ENCODE measurements at places on chromosomes 16 and 17. TPM values are rescaled to one million over a fixed set of nuclear protein-coding genes. Genes with fewer than 3 reads are reported as not detected.

- no peaks in the 10 kb centered on the region for H3K27me3 ChIP-seq
- H3K4me1 ChIP-seq = peaks cover 10% of the 10 kb centered on the region
- H3K27ac ChIP-seq = no peak overlapping the region
- H3K4me3 ChIP-seq = no peak overlapping the region
- no peaks in the 10 kb centered on the region for H3K36me3 ChIP-seq
Observed at GRCh38 chr17:51087072-51087757, 33.5 kb downstream of the SPAG9 start.

DNA sequence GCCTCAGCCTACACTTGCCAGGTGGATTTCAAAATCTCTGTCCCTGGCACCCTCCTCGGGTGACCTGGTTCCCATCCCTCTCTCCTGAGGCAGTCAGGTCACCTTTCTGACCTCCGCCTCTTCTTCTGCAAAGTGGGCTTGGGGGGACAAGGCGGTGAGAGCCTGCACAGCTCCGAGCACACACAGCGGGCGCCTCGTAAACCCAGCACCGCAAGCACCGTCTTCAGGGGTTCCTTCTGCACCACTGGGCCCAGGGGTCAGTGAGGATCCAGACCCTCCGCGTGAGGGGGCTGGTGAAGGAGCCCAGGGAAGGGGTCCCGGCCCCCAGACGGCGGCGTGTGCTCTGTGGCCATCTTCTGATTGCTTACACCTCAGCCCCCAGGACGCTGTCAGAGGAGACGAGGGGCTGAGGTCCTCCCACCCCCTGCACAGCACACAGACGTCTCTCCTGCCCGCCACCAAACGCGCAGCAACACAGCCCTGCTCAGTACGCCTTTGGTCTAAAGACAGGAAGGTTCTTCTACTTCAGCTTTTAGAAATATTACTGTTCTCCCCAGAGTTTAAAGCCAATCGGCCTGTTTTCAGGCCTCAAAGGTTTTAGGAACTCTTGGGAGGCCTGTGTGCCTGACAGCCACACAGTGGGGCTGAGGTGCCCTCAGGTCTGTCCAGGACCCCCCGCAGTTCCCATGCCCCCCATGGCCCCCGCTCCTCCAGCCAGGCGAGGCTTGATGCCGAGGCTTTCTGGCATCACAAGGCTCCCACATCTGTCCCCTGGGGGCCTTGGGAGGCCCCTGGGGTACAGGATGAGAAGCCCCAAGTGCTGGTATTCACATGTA, 2.7 kb downstream of the CBFA2T3 start:
- H3K36me3 ChIP-seq = no peaks in the 10 kb centered on the region
- H3K27ac ChIP-seq = no peak overlapping the region
- no peaks in the 10 kb centered on the region for H3K4me1 ChIP-seq

SGF29 gene
- 22.1 TPM for total RNA-seq

DNA sequence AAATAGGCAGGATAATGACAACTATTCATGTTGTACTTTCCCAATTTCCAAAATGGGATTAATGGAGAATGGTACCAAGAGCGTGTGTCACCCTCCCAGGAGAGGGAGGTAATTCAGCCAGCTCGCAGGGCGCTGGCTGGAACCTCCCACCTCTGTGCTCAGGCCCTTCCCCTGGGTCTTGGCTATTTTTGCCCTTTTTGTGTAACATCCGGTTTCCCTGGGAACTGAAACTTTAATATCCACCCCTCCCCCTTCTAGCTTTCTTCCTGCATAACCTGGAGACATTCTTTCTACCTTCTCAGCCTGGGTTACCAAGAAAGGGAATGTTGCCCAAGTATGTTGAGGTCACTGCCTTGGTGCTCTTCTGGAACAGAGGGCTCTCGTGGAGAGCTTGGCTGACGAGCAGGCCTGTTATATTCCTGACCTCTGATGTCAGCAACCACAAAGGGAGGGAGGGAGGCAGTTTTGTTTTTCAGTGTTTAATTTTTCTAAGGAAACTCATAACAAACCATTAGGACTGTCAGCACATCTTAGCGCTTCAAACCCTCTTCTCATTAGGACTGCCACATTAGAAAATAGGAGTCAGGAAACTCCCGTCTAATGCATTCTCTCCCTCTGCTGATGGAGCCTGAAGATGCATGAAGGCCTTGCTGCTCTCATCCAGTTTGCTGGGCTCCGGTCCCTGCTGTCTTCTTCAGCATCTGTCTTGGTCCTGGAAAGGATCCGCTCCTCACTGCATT, 25.6 kb downstream of the ITGB3 start:
- H3K27ac ChIP-seq = peak overlapping the region; percentile 81
- no peaks in the 10 kb centered on the region for H3K36me3 ChIP-seq
- no peak overlapping the region for H3K4me3 ChIP-seq
- peak; percentile 56 for DNase-seq
- no peaks in the 10 kb centered on the region for H3K27me3 ChIP-seq

RCVRN gene
- total RNA-seq = not detected

- H3K4me1 ChIP-seq = peaks cover 18% of the 10 kb centered on the region
- DNase-seq = peak; percentile 10
- H3K27ac ChIP-seq = no peak overlapping the region
- peaks cover 12% of the 10 kb centered on the region for H3K27me3 ChIP-seq
- H3K4me3 ChIP-seq = no peak overlapping the region
Observed at GRCh38 chr16:88789594-88789993, 4.6 kb upstream of the PIEZO1 start.

DNA sequence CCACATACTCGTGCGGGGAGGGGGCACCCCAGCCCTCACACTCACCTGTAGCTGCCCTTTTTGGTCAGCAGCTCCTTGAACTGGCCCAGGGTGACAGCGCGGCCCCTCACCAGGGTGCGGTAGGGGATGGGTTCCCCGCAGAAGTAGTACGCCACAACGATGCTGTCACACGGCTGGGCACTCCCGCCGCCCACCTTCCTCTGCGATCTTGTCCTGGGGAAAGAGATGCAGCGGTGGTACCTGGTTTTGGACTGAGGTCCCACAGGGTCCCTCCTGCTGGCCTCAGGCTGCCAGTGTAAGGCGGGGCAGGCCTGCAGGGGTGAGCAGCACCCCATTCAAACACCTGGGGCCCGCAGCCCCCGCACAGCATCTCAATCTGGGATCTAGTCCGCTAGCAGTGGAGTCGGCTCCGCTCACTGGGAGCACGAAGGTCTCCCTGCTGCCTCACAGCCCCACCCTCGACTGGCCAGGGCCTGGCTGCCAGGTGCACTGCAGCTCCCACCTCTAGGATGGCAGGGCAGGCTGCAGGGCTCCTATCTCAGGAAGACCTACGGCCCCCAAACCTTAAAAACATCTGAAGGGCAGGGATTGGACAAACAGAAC, 6.5 kb downstream of the PDIA2 start:
- no peak overlapping the region for H3K27ac ChIP-seq
- no peaks in the 10 kb centered on the region for H3K4me1 ChIP-seq
- H3K27me3 ChIP-seq = no peaks in the 10 kb centered on the region
- no peak for DNase-seq
- H3K36me3 ChIP-seq = no peaks in the 10 kb centered on the region

DNA sequence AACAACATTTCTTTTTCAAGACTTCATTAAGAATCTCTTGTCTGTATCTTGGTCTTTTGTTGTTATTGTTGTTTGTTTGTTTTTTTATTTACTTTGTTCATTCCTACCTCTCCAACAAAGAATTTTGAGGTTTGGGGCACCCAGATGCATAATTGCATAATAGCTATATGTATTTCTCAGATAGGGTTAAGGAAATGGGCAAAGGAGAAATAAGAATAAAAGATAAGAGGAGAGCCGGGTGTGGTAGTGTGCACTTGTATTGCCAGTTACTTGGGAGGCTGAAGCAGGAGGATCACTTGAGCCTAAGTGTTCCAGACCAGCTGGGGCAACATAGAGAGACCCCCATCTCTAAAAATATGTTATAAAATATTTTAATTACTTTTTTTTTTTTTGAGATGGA, 30.5 kb downstream of the CDH1 start:
- no peaks in the 10 kb centered on the region for H3K36me3 ChIP-seq
- no peak for DNase-seq
- H3K27me3 ChIP-seq = no peaks in the 10 kb centered on the region
- H3K4me1 ChIP-seq = no peaks in the 10 kb centered on the region

DNA sequence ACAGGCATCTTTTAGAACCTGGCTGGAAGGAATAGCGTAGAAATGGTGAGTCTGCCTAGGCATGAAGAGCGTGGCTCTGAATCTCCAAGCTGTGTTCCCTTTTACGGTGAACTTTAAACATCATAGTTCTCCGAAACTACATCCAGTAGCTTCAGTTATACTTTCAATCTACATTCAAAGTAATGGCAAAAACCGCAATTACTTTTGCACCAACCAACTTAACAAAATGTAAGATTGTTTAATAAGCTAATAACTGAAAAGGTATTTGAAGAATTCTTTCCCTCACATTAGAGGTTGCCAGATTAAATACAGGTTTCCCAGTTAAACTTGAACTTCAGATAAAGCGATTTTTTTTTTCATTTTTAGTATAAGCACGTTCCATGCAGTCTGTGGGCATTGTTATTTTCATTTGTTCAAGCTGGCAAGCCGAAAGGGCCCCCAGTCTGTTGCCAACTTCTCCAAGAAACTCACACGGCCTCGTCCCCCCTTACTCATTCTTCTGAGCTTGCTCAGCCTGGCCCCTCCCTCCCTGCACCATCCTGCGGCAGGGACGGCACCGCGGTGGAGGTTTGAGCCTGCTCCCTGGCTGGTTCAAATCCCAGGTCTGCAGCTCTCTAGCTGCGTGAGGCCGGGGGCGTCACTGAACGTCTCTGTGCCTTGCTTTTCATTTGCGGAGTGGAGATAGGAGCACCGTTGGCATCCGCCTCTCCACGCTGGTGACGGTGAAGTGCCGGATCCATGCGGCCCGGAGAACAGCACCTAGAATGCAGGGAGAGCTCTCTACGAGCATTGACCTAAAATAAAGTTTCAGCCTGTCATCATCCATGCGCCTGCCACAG, 3.5 kb upstream of the MTHFSD start:
- no peak for DNase-seq
- no peak overlapping the region for H3K4me3 ChIP-seq
- H3K4me1 ChIP-seq = peaks cover 13% of the 10 kb centered on the region
- no peaks in the 10 kb centered on the region for H3K36me3 ChIP-seq
- peaks cover 36% of the 10 kb centered on the region for H3K27me3 ChIP-seq

GRCh38 chr16:50400312-50400966, 31.7 kb upstream of the BRD7 start:
- DNase-seq = no peak
- H3K36me3 ChIP-seq = no peaks in the 10 kb centered on the region
- H3K27me3 ChIP-seq = no peaks in the 10 kb centered on the region
- H3K4me1 ChIP-seq = no peaks in the 10 kb centered on the region
- no peak overlapping the region for H3K4me3 ChIP-seq

GRCh38 chr17:80374039-80374731, 40.8 kb upstream of the ENDOV start:
- no peak overlapping the region for H3K27ac ChIP-seq
- H3K27me3 ChIP-seq = no peaks in the 10 kb centered on the region
- H3K36me3 ChIP-seq = no peaks in the 10 kb centered on the region

DNA sequence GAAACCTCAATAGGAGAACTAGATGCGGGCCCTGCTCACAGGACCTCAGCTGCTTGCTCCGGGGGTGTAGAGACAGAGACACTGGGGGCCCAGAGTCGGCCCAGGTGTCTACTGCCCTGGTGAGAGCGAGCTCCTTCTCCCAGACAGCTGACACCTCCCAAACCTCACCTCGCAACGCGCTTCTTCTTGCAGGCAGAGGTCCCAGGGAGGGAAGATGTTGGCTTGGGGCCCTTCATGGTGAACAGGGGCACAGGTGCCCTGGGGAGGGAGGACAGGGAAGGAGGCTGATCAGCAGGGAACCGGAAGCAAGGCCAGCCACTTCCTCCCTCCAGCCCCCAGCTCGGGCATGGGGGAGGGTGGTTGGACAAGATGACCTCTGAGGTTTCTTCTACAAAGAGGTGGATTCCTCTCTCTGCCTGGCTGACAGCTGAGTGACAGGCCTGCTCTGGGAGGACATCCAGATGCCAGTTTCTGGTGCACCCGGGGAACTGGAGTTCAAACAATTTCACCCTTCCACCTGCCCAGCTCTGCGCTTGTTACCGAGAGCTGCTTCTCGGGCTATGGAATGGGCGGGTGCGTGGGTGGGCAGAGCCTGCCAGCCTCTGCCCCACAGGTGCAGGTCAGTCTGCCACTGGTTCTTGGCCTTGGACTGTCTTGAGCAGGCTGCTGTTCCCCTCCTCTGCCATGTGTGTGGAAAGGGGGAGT, 11.7 kb upstream of the GFAP start:
- H3K27ac ChIP-seq = no peak overlapping the region
- no peak overlapping the region for H3K4me3 ChIP-seq
- no peaks in the 10 kb centered on the region for H3K4me1 ChIP-seq
- no peaks in the 10 kb centered on the region for H3K27me3 ChIP-seq

- no peaks in the 10 kb centered on the region for H3K36me3 ChIP-seq
- no peaks in the 10 kb centered on the region for H3K4me1 ChIP-seq
- H3K4me3 ChIP-seq = no peak overlapping the region
- DNase-seq = peak; percentile 67
- H3K27me3 ChIP-seq = peaks cover 29% of the 10 kb centered on the region
- no peak overlapping the region for H3K27ac ChIP-seq
Observed at GRCh38 chr17:82309656-82310570, 7.5 kb downstream of the CD7 start.

- peaks cover 11% of the 10 kb centered on the region for H3K36me3 ChIP-seq
- no peak overlapping the region for H3K4me3 ChIP-seq
- H3K27me3 ChIP-seq = no peaks in the 10 kb centered on the region
- no peak for DNase-seq
- H3K27ac ChIP-seq = no peak overlapping the region
- no peaks in the 10 kb centered on the region for H3K4me1 ChIP-seq
Observed at GRCh38 chr17:21194226-21194625, 19.7 kb downstream of the TMEM11 start.

- H3K27ac ChIP-seq = no peak overlapping the region
- no peak for DNase-seq
- no peaks in the 10 kb centered on the region for H3K4me1 ChIP-seq
- no peaks in the 10 kb centered on the region for H3K27me3 ChIP-seq
Observed at GRCh38 chr16:25563700-25564099, 128.1 kb upstream of the HS3ST4 start.

DNA sequence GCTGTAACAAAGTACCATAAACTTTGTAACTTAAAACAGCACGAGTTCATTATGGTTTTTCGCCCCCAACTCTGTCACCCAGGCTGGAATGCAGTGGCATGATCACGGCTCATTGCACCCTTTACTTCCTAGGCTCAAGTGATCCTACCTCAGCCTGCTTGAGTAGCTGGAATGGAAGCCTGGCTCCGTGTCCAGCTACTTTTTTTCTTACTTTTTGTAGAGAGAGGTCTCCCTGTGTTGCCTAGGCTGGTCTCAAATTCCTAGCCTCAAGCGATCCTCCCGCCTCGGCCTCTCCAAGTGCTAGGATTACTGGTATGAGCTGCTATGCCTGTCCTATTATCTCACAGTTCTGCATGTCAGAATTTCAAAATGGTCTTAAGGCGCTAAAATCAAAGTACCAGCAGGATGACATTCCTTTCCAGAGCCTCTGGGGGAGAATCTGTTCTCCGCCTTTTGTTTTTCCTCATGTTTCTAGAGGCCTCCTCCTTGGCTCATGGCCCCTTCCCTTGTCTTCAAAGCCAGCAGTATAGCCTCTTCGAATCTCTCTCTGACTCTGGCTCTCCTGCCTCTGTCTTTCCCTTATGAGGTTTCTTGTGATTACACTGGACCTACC, 10.1 kb upstream of the PRM1 start:
- H3K27me3 ChIP-seq = no peaks in the 10 kb centered on the region
- no peak for DNase-seq
- no peaks in the 10 kb centered on the region for H3K36me3 ChIP-seq
- H3K4me3 ChIP-seq = no peak overlapping the region
- no peaks in the 10 kb centered on the region for H3K4me1 ChIP-seq

- no peak overlapping the region for H3K27ac ChIP-seq
- DNase-seq = no peak
- H3K4me3 ChIP-seq = no peak overlapping the region
- H3K4me1 ChIP-seq = no peaks in the 10 kb centered on the region
- H3K27me3 ChIP-seq = no peaks in the 10 kb centered on the region
Observed at GRCh38 chr16:76583466-76583865, 306.3 kb downstream of the CNTNAP4 start.

GRCh38 chr16:80958284-80958683, 48.4 kb downstream of the CMC2 start:
- DNase-seq = no peak
- no peak overlapping the region for H3K4me3 ChIP-seq
- H3K4me1 ChIP-seq = no peaks in the 10 kb centered on the region
